ENCODE measurements at places on chromosomes 2 and 18. TPM values are rescaled to one million over a fixed set of nuclear protein-coding genes. Genes with fewer than 3 reads are reported as not detected.

- no peak for DNase-seq
Measured at GRCh38 chr2:159683817-159684216, 28.5 kb upstream of the MARCHF7 start.

DNA sequence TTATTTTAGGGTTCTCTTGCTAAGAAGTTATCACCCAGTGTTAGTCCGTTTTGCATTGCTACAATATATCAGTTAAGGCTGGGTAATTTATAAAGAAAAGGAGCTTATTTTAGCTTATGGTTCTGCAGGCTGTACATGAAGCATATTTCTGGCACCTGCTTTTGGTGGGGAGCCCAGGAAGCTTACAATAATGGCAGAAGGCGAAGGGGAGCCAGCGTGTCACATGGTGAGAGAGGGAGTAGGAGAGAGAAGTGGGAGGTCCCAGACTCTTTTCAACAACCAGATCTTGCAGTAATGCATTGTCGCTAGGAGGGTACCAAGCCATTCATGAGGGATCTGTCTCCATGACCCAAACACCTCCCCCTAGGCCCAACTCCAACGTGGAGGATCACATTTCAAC is 688.8 kb upstream of the PIK3C3 start:
- DNase-seq: no peak

DNA sequence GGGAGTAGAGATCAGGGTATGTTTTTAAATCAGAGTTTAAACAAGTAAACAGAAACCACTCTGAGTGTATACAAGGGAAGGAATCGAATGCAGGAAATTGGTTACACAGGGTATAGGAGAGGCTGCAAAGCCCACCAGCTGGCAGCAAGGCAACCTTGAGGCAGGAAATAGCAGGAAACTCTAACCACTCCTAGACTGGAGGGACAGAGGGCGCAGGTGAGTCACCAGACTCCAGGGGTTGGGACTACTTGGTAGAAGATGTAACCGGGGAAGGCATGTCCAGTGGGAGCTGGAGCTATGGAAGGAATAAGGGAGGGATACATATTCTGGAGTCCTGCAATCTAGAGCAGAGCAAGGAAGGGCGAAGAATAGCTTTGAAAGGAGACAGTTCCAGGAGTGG is 152.3 kb downstream of the MEIS1 start:
- DNase-seq: no peak

- DNase-seq: no peak
Measured at GRCh38 chr2:102233132-102233884, 46.5 kb downstream of the IL1RL2 start.

DNA sequence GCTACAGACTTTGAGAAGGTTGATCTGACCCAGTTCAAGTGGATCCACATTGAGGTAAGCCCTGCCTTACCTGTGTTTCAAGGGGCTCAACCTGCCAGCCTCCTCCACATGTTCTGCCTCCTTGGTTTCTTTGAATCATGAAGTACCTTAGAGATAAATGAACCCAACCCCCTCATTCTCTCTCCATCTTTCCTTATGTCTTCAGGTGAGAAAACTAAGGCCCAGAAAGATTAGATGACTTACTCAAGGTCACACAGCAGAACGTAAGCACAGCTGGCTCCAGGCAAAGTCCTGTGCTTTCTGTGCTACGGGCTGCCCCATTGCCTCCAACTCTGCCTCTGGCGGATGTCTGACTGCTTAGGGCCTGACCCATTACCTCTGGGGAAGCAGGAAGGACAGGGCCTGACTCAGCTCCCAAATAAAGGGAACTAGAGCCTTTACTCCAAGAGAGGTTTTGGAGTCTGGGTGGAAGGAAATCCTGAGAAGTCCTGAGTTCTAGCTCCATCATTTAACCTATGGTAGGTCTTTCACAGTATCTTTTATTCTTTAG is 10.3 kb downstream of the KHK start:
- DNase-seq: no peak

- DNase-seq: no peak
Measured at GRCh38 chr2:9103663-9104277, 100.3 kb upstream of the MBOAT2 start.

- DNase-seq: peak; percentile 19
Measured at GRCh38 chr18:25136416-25137196, 215.4 kb downstream of the ZNF521 start.

DNA sequence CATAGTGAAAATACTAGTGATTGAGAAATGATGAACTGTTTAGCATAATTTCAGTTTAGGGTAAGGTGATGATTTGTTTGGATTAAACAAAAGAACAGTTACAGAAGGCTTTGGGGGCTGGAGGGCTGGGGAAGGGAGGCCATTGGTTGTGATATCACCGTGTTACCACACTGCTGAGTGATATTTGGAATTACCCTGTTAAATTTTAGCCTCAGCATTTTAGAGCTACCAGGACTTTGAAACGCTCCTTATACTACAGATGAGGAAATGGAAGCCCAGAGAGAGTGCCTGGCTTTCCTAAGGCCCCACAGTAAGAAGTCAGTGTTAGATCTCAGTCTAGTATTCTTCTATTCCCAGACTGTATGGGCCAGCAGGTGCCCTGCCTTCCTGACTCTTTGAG is 15.6 kb downstream of the ARHGEF33 start:
- DNase-seq: no peak

DNA sequence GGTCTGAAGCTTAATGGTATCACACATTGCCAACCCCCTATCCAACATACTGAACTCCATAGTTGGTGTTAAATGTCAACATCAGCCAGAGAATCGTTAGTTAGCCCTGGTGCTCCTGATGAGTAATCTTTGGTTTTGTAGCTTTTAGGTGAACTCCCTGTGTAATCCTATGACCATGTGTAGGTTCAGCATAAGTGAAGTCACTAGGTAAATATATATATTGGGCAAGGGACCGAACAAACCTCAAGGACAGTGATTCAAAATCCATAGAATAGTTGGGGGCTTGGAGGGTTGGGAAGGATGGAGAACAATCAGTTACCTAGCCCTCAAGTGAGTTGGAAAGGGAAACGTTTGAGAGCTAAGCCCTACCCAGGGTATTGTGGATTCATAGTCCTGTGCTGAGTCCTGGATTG is 16.0 kb upstream of the AP1S3 start:
- DNase-seq: no peak

GRCh38 chr2:122028371-122029100 is 273.1 kb downstream of the TSN start:
- peak; percentile 88 for DNase-seq

GRCh38 chr2:112026509-112026908 is 28.6 kb upstream of the TMEM87B start:
- DNase-seq: no peak

- DNase-seq: no peak
Measured at GRCh38 chr2:38394041-38394440, 17.0 kb upstream of the ATL2 start.

DNA sequence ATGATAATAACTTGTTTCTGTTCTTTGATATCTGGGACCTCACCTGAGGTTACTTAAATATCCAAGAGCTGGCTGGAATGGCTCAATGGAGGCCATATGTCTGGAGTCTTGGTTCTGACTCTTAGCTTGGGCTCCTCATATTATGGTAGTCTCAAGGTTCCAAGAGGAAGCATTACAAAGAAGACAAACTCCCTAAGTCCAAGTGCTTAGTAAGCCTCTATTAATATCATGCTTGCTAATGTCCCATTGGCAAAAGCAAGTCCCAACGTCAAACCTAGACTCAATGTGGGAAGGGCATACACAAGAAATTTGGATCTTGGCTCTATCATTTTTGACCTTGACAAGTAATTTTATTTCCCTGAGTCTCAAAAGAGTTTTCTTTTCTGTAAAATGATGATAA is 49.2 kb upstream of the SPOPL start:
- no peak for DNase-seq

DNA sequence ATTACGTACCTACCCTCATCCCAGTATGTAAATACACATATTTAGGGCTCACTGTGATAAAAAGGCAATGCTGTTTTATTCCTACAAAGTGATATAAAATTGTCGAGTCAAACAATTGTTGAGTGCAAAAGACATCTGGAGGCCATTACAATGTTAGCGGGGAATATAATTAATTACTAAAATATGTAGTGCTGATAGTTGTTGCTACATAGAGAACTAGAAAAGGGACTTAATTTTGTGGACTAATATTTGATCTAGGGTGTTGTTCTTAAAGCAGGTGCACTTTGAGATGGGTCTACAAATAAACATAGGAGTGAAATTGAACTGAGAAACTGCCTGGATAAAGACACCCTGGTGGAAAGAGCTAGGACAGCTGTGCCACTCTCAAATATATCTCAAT is 300.1 kb downstream of the NOL4 start:
- no peak for DNase-seq

CDH19 gene
- total RNA-seq: not detected

UGT1A1 gene
- total RNA-seq: not detected

FBLN7 gene
- 3.2 TPM for total RNA-seq

DRC1 gene
- total RNA-seq: not detected

ACTR3 gene
- 130 TPM for total RNA-seq

SH3RF3 gene
- 8.4 TPM for total RNA-seq

LIMS2 gene
- total RNA-seq: 7.8 TPM

SLC5A7 gene
- not detected for total RNA-seq

ICOS gene
- total RNA-seq: not detected

CABLES1 gene
- 7.4 TPM for total RNA-seq
